ACHN (cell line): ENCODE measurements at places on chromosomes 16 and 17.

GRCh38 chr17:73962308-73962707, 241.2 kb upstream of the RPL38 start:
- DNase-seq, result no peak

- DNase-seq, result no peak
Measured at GRCh38 chr17:82127704-82128103, 29.7 kb upstream of the FASN start.

DNA sequence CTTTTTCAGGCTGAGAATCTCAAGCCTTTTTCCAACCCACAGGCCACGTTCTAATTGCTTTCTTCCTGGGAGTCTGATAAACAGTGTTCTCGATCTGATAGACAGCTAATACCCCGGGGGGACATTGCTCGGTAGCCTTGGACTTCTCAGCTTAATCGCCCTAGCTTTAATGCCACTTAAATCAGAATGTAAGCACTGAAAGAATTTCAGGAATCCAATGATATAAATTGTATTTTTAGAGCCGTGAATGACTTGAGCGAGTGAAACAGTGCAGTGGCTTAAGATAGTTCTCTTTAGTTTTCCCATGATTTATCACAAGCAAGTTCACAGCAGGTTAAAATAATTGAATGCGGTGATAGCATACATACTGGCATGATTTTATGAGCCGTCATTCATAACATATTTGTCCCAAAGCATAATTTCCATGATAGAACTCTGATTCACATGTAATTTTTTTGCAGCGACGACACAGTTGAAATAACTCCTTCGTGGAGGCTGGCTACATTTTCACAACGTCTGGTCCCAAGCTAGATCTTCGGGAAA, 116.1 kb upstream of the MYOCD start:
- no peak for DNase-seq

- DNase-seq, result no peak
Measured at GRCh38 chr17:66925811-66926500, 38.6 kb upstream of the CACNG4 start.

- DNase-seq, result no peak
Measured at GRCh38 chr16:76654088-76654820, 377.1 kb downstream of the CNTNAP4 start.

- peak; percentile 68 for DNase-seq
Measured at GRCh38 chr16:21656795-21657768, 4.7 kb upstream of the IGSF6 start.

GRCh38 chr16:86375364-86375763, 135.0 kb upstream of the FOXF1 start:
- DNase-seq, result no peak

DNA sequence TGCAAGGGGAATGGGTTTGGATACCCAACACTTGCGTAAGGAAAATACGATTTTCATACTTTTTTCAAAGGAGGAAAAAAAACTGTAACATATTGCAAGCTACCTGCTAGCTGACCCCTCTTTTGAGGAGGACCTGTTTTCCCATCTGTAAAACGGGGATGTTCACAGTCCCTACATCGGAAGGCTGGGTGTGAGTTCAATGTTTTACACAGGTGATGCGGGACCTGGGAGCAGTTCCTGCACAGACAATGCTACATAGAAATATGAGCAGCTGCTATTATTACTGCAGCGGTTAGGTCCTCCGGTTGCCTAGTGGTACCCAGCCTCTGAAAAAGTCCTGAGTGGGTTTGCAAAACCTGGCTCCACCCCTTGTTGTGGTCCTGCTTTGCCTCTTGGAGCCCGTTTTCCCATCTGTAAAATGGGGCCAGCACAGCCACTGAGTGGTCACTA, 3.5 kb downstream of the SOCS1 start:
- no peak for DNase-seq

- DNase-seq, result no peak
Measured at GRCh38 chr17:36705283-36705795, 104.0 kb downstream of the MRM1 start.

DNA sequence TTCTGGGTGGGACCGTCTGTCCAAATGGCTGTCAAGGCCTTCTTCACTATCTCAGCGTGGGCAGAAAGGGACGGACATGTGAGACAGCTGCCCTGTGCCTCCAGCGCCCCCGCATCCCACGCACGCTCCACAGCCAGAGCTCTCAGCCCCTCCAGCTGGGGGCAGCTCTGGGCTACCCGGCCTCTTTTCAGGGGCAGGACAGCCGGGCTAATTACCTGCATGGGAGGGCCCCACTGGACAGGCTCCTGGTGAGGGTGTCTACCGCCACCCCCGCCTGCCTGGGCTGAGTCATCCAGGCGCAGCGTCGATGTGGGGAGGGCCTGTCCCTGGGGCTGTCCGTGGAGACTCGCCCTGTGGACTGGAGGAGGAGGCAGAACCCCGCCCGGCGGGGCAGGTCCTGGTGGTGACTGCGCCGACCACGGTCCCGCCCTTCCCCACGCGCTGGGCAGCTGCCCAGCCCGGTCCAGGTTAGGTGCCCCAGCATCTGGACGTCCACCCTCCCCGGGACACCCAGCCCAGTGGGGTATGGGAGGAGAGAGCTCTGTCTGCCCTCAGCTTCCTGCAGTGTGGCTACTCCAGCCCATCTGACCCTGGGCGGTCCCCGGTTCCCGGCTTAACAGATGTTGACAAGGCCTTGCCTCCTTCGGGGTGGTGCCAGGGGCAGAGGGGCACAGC, 5.9 kb upstream of the METRNL start:
- DNase-seq, result no peak

DNA sequence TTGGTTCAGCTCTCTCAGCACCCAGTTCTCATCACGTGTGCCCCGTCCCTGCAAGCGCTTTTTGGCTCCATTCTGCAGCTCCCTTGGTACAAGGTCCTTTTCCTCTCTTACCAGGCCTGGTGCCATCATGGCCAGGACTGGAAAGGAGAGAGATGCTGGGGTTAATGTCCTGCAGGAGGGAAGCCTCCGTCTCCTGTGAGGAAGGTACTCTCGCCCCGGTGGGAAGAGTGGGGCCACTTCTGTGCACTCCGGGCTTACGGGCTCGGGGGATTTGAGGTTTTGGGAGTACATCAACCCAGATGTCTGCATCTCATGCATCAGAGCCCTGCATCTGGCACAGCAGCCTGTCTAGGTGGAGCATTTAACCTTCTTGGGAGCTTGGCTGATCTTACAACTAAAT, 10.1 kb downstream of the CTRB2 start:
- DNase-seq, result no peak

DNA sequence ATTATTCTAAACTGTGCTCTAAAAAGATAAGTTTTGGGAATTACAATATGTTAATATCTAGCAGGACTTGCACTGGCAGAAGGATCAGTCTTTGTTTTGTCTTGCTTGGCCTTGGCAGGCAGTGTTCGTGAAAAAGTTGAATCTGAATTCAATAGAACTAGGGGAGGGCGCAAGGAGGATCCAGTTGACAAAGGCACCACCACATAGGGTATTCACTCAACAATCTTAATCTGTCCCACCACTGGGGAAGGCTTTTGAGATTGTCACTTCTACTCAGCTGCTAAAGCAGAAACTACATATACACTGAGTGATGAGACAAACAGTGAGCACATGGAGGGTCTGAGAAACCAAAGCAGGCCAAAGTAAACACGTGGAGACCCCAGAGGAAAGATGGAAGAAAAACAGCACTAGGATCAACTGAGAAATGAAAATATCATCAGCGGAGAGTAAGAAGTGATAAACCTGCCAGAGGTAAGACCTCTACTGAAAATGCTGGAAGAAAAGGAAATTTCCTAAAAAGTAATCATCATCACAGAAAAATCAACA, 2.4 kb downstream of the AMFR start:
- no peak for DNase-seq

DNA sequence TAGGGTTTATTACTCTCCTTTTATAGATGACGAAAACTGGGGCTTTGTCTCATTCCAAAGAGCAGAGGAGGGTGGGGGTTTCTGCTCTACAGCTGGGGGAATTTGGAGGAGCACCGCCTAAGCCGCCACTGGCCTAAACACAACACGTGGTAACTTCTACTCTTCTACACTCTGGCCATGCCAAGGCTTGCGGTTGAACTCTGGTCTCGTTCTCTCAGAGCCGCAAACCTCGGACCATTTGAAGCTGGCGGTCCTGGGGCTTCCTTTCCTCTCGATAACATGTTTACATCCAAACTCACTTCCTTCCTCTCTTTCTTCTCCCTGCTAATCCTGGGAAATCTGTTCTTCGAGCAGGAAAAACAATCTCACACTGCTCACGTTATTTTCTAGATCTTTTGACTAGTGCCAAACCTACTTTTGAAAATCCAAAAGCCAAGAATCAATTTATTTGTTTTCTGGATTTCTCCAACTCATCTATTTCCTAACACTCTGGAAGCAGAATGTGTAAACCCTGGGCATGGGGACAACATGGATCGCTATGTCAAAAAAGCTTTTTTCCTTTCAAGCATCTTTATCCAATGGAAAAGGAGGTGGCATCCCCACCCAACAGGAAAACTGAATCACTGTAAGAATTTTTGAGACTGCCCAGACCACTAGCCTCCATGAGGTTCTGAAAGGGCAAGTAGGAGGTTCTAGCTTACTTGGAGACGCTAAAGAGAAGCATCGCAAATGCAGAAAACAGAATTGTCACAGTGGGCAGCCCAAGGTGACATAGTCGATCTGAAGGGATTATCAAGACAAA, 13.6 kb upstream of the EEF2K start:
- DNase-seq, result no peak

DNA sequence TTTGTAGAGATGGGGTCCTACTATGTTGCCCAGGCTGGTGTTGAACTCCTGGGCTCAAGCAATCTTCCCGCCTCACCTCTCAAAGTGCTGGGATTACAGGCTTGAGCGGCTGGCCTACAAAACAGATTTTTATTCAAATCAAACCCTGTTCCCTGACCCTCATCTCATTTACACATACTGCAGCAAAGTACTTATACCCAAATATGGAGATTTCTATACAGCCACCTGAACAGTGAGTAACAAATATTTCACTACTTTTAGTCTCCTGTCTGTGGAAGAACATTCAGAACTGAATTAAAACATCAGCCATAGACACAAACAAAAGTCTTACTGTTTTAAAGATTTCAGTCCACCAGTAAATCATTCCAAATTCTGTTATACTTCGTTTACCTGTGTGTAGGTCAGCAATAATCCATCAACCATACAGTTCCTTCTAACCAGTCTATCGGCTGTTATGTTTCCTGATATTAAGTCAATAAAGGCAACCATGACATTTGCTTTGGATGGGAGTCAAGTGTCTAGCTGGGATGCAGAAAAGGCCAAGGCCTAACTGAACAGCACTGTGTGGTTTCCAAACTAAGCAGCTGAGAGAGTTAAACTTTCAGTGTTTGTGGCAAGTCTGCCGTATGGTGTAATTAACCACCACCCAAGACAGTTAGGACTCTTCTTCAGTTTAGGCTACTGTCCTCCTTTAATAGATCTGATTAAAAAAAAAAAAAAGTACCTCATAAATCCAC, 22.3 kb downstream of the ERN1 start:
- DNase-seq, result no peak

DNA sequence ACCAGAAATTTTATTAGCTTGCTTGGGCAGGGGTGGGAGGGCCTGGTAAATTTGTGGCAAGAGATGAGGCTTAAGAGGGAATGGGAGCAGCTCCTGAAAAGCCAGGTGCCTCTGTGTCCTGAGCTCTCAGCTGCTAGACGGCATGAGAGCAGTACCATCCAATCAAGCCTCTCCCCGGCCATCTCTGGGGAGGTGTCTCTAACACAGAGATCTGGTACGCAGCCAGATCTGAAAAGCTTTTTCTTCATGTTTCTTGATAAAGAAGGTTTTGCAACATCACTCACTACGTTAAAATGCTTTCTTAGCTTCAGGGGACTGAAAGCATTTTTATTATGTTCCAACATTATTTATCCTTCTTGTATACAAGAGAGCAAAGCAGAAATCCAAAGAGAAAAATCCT, 488.2 kb downstream of the RBFOX1 start:
- no peak for DNase-seq

DNA sequence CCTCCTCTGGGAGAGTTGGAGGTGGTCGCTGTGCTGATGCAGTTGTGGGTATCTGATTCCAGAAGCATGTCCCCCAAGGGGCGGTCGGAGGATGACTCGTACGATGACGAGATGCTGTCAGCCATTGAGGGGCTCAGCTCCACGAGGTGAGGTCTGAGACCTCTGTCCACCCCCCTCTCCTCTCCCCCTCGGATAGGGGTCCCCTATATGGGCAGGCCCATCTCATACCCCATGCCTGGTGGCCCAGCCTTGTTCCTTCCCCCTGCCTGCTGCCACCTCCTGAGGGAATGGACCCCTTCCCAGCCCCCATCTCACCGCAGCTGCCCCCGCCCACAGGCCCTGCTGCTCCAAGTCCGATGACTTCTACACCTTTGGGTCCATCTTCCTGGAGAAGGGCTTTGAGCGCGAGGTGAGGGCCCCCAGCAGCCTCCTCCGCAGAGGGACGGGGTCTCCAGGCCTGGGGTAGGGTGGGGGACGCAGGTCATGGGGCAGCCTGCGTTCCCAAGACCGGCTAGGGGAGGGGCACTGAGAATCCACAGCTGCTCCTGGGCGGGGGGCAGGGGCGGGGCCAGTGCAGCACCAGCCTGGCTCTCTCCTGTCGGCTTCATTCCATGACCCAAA, 39.2 kb downstream of the ADCY7 start:
- DNase-seq, result no peak

DNA sequence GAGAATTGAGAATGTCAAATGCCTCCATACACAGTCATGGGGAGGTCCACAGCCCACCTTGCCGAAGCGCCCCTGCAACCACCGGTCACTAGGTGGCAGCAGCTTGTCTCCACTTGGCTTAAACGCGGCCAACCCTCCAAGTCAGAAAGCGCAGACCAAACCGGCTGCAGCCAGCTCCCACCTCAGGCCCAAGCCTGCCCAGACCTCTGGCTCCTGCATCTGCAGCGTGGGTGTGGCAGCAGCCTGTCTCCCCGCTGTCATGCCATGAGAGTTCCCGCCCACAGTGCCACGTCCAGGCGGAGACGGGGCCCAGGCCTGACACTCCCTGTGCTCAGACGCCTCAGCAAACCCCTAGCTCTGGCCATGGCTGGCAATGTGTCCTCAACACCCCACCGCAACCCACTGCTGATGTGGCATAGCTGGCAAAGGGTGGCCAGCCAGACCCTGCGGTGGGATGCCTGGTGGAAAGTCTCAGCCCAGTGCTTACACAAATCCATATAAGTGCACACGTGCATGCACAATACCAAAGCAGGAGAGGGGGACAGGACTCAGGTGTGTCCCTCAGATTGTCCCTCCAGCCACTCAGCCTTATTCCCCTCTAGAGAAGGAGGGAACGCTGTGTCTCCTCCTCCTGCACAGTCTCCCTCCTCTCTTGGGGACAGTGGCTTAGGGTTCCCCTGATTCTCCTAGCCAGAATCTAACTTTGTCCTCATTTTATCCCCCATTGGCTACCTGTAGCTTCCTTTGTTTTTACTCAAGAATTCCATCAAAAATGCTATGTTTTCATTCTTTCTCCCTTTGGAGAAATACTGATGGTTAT, 10.9 kb downstream of the COPZ2 start:
- peak; percentile 80 for DNase-seq

DNA sequence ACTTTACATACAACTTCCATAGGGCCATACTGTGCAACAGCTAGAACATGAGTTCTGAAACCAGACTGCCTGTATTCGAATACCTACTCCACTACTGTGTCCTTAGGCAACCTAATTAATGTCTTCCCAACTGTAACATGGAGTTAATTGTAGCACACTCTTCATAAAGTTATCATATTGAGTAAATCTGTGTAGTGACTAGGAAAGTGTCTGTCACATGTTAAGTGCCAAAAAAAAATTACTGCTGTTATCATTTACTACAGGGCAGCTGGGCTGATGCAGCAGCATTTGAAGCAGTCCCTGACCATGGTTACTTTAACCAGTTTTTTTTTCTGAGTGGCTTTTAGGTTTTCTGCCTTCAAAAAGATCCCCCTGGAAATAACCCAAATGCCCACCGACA, 10.9 kb upstream of the ZNF23 start:
- no peak for DNase-seq

- no peak for DNase-seq
Measured at GRCh38 chr17:9199571-9200551, 178.6 kb downstream of the NTN1 start.
